ENCODE measurements at places on chromosomes 6 and 20.

- no peak for DNase-seq
Measured at GRCh38 chr6:77017537-77017936, 445.8 kb downstream of the HTR1B start.

DNA sequence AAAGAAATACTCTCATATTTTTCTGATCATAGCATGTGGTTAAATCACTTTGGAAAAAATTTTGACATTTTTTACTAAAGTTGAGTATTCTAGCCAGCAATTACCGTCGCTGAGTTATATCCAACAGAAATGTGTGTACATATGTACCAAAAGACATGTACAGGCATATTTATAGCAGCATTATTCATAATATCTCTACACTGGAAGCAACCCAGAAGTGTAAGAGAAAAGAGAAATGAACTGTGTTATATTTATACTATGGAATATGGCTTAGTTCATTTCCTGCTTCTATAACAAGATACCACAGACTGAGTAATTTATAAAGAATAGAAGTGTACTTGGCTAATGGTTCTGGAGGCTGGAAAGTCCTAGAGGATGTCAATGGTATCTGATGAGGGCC lies 474.0 kb upstream of the GJE1 start:
- no peak for DNase-seq

- DNase-seq = no peak
Measured at GRCh38 chr6:48624631-48625030, 513.6 kb upstream of the PTCHD4 start.

DNA sequence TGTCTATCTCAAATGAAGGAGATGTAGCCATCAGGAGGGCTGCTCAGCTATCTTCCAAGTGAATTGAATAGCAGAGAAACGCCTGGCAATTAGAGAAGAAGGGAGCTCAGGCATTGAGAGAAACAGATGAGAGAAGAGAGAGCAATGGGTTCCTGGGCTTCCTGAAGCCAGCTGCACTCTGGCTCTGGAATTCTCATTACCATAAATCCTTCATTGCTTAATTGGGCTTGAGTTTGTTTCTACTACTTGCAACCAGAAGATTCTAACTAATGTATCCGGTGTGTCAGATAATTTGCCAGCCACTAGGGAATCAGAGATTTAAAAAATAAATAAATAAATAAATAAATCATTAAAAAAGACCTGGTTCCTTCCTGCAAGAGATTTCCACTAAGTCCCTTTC lies 25.0 kb upstream of the CDKAL1 start:
- DNase-seq = no peak

GRCh38 chr20:19660808-19661378 lies 97.2 kb upstream of the RIN2 start:
- no peak for DNase-seq

DNA sequence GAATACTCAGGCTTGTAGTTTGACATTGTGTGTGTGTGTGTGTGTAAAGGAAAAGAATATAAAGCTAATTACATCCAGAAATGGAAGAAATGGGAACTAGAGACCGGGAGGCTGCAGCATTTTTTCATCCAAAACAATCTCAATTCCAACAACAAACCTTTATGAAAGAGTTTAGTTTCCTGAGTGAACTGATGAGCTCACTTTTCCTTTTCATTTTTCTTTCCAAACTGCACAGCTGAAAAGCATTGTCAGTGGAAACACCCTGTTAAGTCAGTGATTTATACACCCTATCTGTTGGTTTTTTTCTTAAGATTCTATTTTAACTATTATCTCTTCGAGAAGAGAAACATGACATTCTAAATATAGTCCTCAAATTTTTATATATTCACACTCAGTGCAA lies 130.9 kb downstream of the RFPL4B start:
- no peak for DNase-seq

GRCh38 chr6:20205722-20206161 lies 6.5 kb downstream of the MBOAT1 start:
- no peak for DNase-seq

DNA sequence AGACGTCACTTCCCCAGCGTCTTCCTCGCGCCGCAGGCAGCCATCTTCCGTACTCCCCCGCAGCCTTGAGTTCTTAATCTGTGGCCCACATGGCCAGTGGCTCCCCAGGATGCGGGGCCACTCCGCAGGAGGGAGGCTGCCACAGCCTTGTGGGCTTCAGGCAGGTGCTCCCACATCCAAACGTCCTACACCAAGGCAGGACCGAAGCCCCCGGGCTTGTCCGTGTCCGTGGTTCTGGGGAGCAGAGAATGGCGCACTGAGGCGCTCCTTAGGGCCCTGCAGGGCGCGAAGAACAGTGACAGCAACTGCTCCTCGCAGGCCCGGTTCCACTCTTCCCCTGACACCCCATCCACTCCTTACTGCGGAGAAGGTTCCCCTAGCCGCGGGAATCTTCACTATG lies 755.8 kb downstream of the PRIM2 start:
- DNase-seq = no peak

GRCh38 chr20:39067526-39068216 lies 105.5 kb downstream of the DHX35 start:
- no peak for DNase-seq

DNA sequence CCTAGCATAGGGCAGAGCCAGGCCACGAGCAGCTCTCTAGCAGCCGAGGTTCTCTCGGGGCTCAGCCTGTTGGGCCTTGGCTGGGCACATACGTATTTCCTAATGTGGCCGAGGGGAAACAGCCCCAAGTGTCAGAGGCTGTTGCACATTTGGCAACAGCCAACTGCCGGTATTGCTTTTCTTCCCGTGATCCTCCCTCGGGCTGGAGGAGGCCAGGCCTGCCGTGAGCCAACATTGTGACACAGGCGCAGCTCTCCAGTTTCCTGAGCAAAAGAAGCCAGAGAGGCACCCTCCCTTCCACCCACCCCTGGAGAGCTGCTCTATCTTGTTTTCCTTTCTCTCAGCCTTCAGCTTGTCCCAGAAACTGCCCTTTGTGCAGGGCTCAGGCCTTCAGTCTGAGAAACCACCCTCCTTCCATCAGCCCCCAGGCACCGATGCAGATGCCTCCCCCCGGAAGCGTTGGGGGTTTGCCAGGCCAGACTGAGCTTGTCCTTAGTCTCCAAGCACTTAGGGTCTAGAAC lies 5.1 kb upstream of the BPI start:
- no peak for DNase-seq

DNA sequence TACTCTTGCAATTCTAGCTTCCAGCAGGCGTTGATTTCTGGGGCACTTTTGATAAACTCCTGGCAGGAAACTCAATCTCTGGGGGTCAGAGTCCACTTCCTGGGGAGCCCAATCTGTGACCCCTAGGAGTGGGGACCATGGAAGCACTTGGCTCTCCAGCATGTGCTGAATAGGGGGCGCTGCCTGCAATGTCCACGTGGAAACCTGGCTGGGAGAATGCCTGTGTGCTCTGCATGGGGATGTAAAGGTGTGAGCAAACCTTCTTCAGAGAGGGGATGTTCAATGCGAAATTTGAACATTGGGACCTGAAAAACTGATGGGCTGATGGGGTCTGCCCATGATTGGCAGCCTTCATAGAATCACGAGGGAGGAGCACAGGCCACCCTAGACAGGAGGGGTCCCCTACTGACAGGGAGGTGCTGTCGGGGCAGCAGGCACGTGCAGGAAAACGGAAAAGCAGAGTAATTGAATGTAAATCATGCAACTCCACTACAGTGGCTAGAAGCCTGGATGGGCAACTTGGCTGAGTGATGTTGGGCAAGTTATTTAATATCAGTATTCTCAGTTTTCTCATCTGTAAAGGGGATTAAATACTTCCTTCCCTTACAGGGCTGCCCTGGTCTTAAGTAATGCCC lies 47.8 kb downstream of the CEP43 start:
- no peak for DNase-seq

- no peak for DNase-seq
Measured at GRCh38 chr6:136069119-136069518, 181.0 kb downstream of the MTFR2 start.

- DNase-seq = no peak
Measured at GRCh38 chr6:154466971-154467679, 43.4 kb downstream of the CNKSR3 start.

DNA sequence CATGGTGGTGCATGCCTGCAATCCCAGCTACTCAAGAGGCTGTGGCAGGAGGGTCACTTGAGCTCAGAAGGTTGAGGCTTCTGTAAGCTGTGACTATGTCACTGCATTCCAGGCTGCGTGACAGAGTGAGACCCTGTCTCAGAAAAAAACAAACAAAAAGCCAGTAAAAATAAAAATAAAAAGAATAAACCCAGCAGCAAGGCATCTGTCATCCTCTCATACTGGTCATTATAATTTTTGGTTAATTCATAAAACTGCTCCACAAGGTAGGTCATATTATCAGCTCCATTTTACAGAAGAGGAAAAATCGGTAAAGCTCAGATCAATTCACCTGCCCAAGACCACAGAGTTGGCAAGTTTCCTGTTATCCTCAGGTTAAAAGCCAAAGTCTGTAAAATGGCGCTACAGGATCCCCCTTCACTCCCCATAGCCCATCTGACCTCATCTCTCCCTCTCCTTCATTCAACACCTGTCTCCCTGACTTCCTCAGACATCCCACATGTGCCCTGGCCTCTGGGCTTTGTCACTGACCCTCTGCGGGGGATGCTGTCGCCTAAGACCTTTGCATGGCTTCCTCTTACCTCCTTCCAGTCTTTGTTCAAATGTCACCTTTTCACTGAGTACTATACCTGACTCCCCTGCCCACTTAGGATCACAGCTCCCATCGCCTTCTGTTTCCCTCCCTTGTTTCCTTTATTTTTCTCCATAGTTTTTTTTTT lies 213.2 kb upstream of the ZNF217 start:
- no peak for DNase-seq

DNA sequence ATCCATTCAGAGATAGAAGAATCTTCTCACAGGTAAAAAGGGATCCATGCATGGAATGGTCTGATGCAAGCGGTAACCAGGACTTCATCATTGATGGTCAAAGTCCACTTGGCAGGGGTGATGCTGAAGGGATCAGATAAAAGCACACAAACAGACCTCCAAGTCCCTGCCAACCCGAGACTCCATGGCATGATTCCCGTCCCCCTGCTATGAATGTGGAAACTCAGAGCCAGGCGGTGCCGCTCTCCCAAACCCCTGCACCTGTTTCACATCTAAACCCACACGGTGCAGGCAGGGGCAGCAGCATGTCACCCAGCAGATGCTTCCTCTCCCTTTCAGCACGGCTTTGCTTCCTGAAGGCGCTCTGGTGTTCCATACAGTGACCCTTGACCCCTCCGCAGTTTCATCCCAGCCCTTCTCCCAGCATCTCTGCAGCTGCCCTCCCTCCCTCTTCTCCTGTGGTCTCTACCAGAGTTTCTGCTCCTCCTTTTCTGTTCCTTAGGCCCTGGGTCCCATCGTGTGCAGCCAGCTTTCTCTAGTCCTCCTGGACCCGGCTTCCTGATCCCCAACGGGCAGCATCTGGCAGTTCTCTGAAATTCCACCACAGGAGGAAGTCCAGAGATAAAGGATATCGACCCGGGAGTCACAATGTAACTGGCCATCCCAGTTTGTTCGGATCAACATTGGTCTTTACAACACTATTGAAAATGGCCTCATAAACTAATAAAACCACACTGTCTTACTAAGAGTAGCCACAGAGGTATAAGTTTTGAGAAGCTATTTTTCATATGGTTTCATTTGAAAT lies 235.0 kb downstream of the TTLL2 start:
- DNase-seq = no peak

DNA sequence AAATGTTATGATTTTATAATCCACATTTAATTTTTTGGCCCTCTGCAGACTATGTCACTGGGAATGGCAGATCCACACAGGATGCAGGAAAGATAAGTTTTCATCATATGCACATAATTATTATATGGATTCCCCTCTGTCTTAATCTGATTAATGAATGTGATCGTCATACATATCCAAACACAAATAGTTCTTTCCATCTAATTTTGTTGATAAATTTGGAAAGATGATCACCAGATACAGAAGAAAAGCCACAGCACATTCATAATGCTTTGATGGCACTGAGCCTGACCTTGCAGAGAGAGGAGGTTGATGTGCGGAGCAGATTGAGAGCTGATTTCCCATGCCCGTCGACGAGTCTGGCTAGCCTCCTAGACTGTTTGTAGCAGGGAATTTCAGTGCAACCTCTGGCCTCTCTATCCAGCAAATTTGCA lies 471.5 kb downstream of the EPM2A start:
- DNase-seq = no peak

DNA sequence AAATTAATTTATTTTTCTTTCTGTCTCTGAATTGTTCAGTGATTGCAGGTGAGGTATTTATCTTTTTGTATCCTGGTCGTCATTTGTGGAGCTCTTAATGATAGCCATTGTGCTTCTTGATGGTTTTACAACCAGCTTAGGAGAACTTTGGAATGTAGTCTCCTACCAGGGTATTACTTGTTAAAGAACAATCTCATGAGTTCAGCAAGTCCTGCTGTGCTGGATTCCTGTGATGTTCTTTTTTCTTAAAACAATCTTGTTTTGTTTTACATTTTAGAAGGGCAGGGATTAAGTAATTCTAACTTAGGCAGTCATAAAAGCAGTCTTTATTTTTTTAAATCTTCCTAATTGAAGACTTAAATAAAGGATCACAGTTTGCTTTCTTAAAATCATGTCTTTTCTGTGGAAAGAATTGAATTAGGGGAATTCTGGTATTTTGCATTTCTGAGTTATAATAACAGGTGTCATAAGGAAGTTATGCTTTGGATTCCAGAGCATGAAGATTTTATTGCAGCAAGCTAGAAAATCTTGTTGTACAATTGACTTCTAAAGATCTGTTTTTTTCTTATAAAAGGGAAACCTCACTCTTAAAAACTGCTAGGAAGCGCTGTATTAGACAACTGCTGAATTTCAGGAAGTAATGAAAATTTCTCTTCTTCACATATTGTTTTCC lies 23.7 kb downstream of the RIOK1 start:
- DNase-seq = no peak

DNA sequence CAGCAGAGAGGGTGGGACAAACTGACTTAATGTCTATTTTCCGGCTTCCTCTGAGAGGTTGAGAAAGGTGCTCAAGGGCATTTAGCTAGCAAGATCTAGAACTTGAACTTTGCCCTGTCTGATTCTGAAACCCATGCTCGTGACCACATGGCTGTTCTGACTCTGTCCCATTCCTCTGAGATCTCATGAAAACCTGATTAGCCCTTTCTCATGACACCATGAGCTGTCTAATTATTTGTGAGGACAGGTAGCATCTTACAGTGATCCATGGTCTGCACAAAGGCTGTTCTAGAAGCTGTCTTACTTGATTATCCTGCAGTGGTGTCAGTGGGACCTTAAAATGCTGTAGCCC lies 89.6 kb upstream of the TOX2 start:
- no peak for DNase-seq

- no peak for DNase-seq
Measured at GRCh38 chr6:6885521-6886170, 222.1 kb upstream of the RREB1 start.

DNA sequence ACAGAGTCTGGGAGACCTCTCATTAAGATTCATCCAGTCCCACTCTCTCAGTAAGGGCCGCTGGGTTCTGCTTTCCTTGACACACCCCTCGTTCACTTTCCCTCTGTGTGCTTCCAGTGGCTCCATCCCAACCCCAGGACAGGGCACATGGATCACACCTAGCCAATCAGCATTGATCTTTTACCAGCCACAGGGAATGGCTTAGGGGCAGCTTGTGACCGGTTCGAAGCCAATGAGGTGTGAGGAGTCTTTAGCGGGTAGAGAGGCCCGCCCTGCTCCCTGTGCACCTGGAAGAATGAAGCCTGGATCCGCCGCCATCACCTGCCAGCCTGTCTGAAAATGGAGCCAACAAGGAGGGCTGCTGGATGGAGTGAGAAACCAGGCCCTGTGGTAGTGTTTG lies 35.2 kb upstream of the OVOL2 start:
- no peak for DNase-seq
